Thymus (tissue), 14 donors: ENCODE measurements at places on chromosomes 2 and 18.
A peak's percentile ranks its signal among the peaks of the same experiment; 100 is the strongest.

- DNase-seq: no peak
Observed at GRCh38 chr2:228401065-228401912, 219.8 kb upstream of the SPHKAP start.

GRCh38 chr2:237472909-237473877, 13.9 kb upstream of the MLPH start:
- no peak for DNase-seq

GRCh38 chr18:41145516-41145915, 809.5 kb upstream of the PIK3C3 start:
- DNase-seq: no peak

GRCh38 chr2:129273266-129274037, 706.0 kb upstream of the RAB6C start:
- DNase-seq: no peak

GRCh38 chr2:156589381-156590079, 153.4 kb downstream of the GPD2 start:
- DNase-seq: peak; percentile 55

- no peak for DNase-seq
Observed at GRCh38 chr2:15031745-15032240, 399.3 kb downstream of the LRATD1 start.

DNA sequence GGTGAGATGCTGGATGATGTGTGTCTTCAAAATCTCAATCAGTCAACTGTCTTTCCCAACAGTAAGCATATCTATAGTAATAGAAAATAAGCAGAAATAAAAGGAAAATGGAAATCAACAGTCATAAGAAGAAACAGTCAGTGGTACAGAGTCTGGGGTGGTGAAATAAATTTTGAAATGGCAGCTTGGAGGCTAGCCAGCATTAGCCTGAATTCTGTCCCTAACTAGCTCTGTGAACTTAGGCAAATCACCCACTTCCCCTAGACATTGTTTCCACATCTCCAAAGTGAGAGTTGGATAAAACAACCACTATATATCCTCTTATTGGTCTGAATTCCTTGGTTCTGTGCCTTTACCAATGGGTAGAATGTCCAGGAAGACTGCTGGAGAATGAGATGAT, 189.7 kb upstream of the REV1 start:
- DNase-seq: no peak

GRCh38 chr2:67346718-67347407, 50.3 kb upstream of the ETAA1 start:
- no peak for DNase-seq

DNA sequence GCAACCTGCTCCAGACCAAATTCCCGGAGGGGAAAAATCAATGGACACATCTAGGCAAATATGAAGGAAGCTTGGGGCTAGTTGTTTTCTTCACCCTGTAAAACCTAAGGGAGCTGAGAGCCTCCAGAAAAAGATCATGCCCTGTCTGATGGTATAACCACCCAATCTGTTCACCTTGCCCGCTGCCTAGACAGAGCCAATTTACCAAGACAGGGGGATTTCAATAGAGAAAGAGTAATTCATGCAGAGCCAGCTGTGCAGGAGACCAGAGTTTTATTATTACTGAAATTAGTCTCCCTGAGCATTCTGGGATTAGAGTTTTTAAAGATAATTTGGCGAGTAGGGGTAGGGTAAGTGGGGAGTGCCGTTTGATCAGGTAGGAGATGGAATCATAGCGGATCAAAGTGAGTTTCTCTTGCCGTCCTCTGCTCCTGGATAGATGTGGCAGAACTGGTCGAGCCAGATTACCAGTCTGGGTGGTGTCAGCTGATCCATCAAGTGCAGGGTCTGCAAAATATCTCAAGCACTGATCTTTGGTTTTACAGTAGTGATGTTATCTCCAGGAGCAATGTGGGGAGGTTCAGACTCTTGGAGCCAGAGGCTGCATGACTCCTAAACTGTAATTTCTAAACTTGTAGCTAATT, 35.1 kb upstream of the B4GALT6 start:
- DNase-seq: no peak

DNA sequence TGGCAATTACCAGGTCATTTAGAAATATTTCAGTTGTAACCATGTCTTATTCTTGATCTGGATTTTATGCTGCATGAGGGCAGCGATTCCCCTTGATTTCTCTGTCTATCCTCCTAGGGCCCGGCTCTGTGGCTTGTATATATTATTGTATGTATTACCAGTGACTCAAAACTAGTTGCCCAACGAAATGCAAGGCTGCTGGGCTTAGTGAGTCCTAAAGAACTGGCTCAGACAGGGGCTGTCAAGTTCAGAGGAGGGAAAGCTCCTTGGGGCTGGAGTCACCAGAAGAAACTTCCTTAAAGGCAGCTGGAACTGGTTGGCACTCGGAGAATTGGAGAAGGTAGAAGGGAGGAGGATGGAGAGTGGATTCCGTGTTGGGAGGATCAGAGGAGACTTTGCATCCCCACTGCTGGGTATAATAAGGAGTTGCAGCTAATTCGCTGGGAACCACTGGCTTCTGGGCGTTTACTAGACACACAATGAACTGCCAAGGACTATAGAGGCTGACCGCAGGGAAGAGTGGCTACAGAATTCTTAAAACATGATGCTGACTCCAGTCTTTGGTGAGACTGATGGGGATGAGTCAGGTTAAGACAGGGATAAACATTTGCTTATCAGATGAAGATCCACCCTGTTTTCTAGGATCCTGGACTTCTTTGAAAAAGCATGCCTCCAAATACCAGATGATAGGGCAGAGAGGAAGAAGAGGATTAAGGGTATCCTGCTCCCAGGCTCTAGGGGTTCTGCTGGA, 104.3 kb downstream of the PRKCE start:
- DNase-seq: no peak

DNA sequence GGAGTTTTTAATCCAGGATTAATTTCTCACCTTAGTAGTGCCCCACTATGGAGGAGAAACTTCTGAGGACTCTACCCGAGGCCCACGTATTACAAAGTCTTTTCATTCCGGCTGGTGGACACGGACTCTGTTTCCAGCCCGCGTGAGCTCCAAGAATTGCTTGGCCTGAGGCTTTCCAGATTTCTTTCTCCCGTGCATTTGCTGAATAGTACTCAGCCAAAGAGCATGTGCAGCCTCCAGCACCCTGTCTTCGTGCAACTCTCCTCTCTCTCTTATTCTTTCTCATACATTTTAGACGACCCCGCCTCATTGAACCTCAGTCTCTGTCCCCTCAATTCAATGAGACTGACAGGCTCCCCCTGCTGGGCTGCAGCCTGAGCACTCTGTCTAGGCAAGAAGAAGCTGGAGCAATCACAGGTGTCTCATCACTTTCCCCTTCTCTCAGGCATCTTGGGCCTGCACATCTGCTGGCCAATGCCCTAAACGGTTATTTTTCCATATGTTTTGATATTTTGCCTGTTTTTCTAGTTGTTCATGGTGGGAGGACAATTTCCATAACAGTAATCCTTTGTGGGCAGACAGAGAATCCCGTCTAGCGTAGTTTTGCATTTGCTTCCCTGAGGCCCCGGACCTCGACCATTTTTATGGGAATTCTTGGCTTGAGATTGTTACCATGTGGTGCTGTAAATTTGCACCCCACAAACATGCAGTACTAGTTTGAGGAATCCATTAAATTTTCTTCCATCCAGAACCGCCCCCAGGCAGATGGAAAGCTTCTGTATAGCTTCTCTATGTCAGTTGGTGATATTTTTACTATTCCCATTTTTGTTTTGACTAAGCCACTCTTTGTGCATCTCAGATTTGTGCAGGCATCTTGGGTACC, 50.1 kb upstream of the LPIN2 start:
- no peak for DNase-seq

DNA sequence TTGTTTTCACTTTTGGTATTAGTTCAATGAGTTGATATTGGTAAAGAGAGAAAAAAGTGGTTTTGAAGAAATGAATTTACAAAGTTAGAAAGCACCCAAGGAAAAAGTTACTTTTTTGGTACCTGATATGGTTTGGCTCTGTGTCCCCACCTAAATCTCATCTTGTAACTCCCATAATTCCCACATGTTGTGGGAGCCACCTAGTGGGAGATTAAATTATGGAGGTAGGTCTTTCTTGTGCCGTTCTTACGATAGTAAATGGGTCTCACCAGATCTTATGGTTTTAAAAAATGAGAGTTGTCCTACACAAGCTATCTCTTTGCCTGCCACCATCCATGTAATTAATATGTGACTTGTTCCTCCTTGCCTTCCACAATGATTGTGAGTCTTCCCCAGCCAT, 965.6 kb upstream of the NRXN1 start:
- no peak for DNase-seq

DNA sequence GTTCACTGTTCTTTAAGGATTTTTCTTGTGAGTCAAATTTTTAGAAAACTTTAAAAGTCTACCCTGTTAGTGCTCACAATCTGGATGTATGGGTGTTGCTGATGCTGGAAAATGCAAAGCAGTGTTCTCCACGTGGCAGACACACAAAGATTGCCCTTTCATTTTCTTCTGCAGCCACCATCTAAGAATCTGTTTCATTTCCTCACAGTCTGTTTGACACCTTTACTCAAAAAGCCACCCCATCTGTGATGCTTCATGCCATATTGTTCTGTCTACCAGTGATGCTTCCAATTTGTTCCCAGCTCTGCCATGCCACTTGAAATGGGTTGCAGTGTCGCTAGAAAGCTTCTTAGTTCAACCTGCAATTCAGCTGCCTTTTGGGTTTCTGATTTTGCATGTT, 464.2 kb upstream of the UBE2E3 start:
- no peak for DNase-seq

GRCh38 chr2:80568011-80568410, 263.5 kb upstream of the LRRTM1 start:
- DNase-seq: no peak

DNA sequence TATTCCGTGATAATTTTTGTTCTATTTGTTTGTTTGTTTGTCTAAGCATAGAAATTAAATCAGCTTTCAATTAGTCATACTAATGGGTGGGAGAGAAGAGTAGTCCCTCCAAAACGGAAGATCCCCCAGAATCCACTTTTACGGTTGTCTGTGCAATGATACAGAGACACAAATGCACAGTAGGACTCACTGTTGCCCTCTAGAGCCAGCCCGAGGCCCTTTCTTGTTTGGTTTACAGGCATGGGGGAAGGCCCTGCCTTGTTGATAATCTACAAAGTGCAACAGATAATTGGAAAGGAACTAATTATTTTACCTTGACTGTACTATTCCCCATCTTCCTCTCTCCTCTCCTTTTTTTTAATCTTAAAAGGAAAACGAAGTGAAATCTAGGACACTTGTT, 121.1 kb downstream of the ACOXL start:
- DNase-seq: no peak

- no peak for DNase-seq
Observed at GRCh38 chr2:212923393-212923792, 228.0 kb downstream of the IKZF2 start.

GRCh38 chr2:238897911-238898311, 50.0 kb downstream of the TWIST2 start:
- DNase-seq: no peak

DNA sequence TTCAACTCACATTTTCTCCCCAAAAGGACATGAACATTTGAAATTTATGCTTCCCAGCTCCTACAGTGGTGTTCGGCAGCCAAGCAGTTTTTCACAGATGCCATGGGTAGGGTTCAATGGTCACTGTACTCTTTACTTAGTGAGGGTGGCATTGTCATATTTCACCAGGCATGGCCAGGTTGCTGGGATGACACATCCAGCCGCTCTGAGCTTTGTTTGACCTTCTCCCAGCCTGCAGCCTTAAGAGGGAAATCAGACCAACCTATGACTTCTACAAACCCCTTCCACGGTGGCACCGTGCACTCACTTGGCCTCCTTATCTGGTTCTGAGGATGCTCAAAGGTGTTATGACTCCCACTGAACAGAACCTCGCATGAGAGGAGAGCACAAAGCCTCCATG, 108.4 kb upstream of the SH3BP4 start:
- DNase-seq: no peak

- no peak for DNase-seq
Observed at GRCh38 chr18:54975598-54975997, 16.3 kb upstream of the CCDC68 start.

DNA sequence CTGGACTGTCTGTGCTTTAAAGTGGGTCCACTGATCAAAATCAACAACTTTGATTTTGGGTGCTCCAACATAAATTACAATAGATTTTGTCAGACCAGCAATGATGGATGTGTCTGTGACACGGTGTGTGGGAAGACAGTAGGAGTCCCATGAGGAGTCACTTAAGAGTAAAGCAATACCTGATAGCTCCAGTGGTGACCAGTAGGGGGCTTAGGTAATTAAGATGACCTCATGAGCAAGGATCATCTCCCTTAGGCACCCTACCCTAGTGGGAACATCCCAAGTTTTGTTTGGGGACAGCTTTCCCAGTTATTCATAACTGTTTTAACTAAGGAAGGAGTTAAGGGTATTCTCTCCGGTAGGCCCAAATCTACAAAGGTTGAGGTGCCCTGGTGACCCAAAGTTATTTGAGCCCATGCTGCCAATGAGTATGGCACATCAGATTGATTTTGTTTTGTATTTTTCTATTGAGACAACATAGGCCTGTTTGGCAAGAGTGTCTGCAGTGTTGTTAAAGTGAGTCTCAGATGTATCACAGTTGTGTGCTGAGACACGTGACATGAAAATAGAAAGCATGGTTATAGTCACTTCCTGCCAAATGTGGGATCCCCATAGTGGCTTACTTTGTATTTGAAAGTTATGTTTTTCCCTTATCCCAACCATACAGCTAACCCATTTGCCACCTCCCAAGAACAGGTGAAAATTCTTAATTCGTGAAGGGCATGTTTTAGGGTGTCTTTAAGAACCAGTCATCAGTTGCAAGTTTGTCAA, 1337.6 kb upstream of the SLC39A10 start:
- no peak for DNase-seq

GRCh38 chr2:65562890-65563289, 130.5 kb upstream of the SPRED2 start:
- DNase-seq: no peak

GRCh38 chr2:2743164-2743571, 412.1 kb upstream of the MYT1L start:
- no peak for DNase-seq

GRCh38 chr2:137659616-137660015, 304.7 kb upstream of the HNMT start:
- no peak for DNase-seq

GRCh38 chr18:32278177-32278799, 88.4 kb downstream of the MEP1B start:
- no peak for DNase-seq

DNA sequence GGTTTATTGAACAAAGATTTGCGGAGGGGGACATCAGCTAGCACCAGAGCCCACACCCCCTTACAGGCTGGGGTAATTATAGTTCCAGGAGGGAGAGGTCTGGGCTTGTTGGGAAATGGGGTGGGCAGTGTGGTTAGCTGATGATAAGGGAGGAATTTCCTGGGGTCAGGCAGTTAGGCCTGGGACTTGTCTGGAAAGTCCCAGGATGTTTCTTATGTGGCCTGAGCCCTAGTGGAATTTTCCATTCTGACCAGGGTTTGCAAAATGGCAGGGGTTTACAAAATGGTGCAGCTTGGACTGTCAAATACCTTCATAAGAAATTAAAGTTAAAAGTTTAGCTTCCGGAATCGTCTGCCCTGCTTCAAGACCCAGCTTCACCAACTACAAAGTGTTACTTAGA, 199.1 kb downstream of the FBXO15 start:
- no peak for DNase-seq
